ENCODE measurements at places on chromosomes 2 and 18.

GRCh38 chr2:141570474-141571131, 560.2 kb downstream of the LRP1B start:
- no peak for DNase-seq

DNA sequence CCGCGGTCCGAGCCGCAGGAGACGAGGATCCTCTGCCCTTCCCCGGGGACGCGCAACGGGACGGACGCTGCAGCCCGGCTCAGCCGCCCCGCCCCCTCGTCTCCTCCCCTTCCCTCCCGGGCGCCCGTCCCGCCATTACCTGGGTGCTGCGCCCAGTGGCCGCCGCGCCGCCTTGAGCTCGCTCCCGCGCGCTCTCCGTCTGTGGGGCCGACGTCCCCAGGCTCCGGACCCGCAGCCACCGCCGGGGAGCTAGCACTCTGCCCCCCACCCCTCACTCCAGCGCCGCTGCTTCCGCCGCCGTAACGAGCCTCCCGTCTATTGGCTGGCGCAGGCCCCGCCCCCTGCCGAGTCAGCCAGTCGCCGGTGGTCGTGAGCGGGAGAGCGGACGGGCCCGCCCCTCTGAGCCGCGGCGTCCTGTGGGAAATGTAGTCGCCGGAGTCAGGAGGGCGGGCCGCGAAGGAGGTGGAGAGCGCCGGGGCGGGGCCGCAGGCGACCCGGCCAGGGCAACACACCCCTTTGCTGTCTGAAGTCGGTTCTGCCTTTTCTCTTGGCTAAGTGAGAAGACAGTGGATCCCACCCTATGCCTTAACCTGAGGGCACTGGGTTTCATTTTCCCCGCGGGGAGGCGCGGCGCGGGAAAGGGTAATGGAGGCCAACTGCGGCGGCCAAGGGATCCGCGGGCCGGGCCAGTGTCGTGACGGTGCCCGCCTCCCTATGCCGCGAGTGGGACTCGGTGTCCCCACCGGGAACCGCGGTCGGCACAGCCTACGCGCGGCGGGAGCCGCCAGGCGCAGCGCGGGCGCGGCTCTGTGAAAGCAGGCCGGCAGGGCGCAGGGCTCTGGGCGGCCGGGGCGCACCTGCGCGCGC, at the start of gene SAP130:
SAP130 (minus strand) TSS at position 259 of the 867 bp plus-strand sequence. CDS start 1,767 bp downstream, outside the sequence.
- peak; percentile 90 for DNase-seq

GRCh38 chr2:140502951-140503630, 1627.7 kb downstream of the LRP1B start:
- peak; percentile 37 for DNase-seq

DNA sequence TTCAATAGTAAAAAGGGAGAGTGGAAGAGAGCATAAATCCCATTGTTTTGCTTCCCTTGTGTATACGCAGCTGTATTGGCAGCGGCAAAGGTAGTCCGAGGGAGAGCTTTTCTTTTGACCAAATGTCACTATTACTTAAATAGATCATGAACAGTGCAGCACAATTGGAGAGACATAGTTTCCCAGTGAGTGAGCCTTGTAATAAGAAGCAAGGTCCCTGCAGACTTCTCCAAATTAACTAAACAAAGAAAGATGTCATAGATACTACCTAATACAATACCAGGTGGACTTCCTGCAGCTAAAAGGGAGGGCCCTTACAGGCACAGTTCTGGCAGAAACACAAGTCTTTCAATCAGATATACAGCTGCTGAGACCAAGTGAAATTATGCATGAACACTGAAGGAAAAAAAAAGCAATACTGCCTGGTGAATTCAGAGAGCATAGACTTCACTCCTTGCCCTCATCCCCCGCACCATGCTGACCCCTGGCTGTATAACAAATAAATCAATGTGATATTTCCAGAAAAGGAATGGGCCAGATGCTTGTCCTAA, 404.7 kb upstream of the CDH2 start:
- no peak for DNase-seq

GRCh38 chr2:224453892-224454291, 52.0 kb upstream of the FAM124B start:
- DNase-seq: no peak

- DNase-seq: no peak
These were observed 49.1 kb downstream of the KCNIP3 start for GRCh38 chr2:95346231-95346737.

DNA sequence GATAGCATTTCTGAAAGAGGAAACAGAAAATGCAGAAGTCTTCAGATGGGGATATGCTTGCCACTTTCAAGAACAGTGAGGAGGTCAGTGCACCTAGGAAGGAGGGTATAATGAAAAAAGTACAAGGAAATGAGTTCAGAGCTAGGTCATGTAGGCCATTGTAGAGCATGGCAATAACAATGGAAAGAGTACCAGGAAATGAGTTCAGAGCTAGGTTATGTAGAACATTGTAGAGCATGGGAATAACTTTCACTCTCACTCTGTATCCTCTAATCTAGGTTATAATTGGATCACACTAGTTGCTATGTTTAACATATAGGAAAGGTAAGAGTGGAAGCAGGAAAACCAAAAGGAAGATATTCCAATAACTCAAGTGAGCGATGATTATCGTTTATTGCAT, 12.3 kb downstream of the SCG2 start:
- no peak for DNase-seq

GRCh38 chr2:128549646-128550260, 231.1 kb upstream of the HS6ST1 start:
- DNase-seq: no peak

GRCh38 chr2:230077851-230078547, 9.3 kb upstream of the SLC16A14 start:
- no peak for DNase-seq

GRCh38 chr2:54420524-54421172, 35.5 kb upstream of the SPTBN1 start:
- DNase-seq: no peak

DNA sequence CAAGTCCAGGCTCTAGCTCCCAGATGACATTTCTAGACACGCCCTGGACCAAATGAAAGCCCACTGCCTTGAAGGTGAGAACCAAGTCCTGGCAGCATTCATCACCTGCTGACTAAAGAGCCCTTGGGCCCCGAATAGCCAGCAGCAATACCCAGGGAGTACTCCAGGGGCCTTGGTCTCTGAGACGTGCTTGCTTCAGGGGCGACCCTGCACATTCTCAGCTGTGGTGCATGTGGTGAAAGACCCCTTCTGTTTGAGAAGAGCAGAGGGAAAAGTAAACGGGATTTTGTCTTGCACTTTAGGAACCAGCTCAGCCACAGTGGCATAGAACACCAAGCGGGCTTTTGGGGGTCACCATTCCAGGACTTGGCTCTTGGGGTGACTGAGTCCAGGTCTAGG, 260.5 kb upstream of the MYT1L start:
- no peak for DNase-seq

- no peak for DNase-seq
These were observed 208.2 kb upstream of the CHAC2 start for GRCh38 chr2:53559302-53559966.

GRCh38 chr2:120442923-120443571, 97.1 kb downstream of the INHBB start:
- DNase-seq: no peak

DNA sequence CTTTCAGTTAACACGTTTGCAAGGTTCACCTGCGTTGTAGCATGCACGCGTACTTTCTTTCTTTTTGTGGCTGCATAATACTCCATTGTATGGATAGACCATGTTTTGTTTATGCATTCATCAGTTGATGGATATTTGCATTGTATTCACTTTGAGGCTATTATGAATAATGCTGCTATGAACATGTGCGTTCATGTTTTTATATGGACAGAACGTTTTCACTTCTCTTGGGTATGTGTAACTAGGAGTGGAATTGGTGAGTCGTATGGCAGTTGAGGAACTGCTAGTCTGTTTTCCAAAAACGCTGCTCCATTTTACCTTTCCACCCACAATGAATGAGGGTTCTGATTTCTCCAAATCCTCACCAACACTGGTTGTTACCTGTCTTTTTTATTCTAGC, 244.3 kb downstream of the GLI2 start:
- DNase-seq: no peak

DNA sequence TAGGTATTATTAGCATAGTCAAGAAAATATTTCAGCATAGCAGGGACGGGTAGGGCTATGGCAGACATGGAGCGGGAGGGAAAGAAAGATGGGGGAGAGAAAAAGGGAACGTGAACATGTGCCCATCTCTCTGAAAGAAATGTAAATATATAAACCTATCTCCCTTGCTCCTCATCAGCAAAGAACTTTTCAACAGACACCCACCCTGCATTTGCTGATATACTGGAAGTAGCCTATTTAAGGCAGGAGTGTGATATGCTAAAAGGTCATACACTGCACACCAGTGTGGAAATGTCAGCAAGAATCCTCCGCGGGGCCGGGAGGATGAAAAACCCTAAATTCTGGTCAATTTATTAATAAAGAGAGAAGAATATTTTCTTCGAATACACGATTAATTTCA, 1.7 kb downstream of the MBOAT2 start:
- DNase-seq: no peak

DNA sequence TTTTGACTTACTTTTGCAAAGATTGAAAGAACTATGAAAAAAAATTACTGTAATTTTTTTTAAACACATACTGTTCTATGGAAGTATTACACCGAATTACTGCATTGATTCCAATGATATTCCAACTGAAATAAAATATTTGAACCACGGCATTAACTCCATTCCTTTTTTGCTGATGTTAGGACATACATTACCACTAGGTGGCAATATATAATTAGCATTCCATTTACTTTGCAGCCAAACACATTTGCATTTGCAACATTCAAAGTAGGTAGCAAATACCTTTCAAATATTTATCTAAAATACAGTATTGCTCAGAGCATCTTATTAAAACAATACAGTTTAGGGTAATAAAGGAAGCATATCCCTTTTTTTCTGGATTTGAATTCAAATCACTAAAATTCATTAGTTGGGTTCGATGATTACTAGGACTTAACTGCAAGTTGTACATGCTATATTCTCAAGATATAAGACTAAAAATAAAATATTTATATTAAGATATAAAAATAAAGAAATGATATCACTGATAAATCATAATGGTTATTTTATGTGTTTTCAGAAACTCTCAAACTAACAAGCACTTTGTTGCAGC, 31.3 kb downstream of the LANCL1 start:
- DNase-seq: no peak

GRCh38 chr2:235641956-235642355, 148.1 kb downstream of the AGAP1 start:
- no peak for DNase-seq

DNA sequence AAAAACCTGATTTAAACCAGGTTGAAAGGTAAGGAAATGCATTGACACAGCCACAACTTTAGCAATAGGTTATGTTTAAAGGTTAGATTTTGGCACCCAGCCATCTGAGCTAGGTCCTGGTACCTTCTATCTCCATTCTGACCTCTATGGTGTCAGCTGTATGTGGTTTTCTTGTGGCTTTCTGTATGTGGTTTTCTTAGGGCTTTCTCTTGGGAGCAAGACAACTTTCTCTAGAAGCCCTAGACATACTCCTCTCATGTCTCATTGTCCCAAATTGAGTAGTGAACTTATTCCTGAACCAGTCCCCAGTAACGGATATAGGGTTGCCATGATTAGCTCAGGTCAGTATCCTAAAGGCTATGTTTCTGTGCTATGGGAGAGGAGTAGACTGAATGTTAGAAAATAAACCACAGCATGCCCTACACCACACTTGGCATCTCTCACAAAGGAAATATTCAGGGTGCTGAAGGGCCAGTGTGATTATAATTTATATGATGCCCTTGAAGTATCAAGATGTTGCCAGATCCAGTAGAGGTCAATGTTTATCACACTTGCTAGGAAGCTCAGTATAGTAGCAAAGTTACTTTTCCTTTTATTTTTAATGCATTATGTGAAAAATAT, 176.1 kb downstream of the CAPN13 start:
- no peak for DNase-seq

DNA sequence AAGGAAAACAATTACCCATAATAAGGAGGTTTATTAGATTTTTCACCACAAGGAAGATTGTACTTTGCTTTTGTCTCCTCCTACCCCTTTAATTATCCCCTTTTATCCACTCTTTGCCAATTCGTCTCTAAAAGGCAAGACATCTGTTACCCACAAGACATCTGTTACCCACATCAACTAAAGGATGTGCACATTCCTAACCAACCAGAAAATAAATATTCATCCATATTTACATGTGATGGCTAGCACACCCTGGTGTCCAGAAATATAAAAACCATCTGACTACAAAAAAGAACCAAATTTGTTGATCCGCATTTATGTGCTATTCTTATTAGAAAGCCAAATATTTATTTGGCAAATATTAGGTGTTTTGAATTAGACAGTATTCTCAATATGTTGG, 35.7 kb downstream of the ACVR1C start:
- DNase-seq: peak; percentile 2

GRCh38 chr18:55310044-55310676, 277.8 kb downstream of the TCF4 start:
- DNase-seq: no peak

DNA sequence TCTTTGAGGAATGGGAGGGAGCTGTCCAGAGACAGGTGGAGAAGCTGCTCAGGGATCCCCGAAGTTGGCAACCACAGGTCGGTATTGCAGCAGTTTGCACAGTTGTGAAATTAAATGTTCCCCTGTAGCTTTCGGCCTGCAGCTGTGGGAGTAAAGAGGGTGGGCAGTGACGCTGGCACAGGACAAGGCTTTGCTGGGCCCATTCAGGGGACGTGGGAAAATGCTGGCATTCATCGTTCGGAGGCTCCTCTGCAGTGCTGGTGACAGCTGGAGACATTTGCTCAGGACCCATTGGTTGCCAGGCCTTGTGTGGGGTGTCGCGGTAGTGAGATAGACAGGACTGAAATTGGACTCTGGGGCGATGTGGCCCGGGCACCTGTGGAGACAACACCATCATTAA, 173.7 kb downstream of the MYCN start:
- DNase-seq: no peak

DNA sequence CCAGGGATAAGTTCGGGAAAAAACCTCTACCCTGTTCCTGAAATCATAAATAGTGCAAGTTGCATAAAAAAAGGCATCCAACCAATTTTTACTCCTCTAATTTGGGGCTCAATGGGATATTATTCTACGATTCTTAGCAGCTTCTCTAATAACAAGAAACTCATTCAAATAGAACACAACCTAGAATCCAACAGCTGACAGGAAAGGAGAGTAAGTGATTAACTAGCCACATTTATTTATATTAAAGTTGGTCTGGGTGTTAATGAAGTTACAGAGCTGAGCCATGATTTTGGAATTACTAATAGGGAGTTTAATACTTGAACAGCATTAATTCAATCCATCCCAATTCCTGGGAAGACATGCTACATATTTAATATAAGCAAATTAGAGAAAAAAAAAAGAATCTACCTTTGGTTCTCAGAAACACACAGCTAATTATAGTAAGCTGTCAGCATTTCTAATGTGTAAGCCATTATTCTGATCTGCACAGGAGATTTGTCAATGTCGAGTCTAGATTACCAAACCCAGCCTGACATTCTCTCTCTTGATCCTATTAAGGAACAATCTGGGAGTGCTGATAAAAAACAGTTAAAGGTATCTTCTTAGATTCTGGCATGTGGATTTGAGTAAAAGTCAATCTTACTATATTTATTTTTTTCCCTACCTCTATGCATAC, 267.7 kb downstream of the NBAS start:
- DNase-seq: no peak

All from amniotic stem cell (primary cell).